ENCODE measurements at places on chromosomes 11 and 22.

DNA sequence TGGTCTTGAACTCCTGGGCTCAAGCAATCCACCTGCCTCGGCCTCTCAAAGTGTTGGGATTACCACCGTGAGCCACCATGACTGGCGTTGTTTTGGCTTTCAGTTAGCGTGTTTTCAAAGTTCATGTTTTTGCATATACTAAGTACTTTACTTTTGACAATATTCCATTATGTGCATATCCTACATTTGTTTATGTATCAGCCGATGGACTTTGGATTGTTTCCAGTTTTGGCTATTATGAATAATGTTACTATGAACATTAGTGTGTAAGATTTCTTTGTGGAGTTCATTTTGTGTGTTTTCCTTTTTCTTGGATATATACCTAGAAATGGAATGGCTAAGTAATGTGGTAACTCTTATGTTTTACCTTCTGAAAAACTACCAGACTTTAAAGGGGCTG is 9.9 kb downstream of the CSTF3 start:
- no peak for ATAC-seq

GRCh38 chr11:106827687-106828086 is 190.6 kb downstream of the GUCY1A2 start:
- ATAC-seq: no peak

DNA sequence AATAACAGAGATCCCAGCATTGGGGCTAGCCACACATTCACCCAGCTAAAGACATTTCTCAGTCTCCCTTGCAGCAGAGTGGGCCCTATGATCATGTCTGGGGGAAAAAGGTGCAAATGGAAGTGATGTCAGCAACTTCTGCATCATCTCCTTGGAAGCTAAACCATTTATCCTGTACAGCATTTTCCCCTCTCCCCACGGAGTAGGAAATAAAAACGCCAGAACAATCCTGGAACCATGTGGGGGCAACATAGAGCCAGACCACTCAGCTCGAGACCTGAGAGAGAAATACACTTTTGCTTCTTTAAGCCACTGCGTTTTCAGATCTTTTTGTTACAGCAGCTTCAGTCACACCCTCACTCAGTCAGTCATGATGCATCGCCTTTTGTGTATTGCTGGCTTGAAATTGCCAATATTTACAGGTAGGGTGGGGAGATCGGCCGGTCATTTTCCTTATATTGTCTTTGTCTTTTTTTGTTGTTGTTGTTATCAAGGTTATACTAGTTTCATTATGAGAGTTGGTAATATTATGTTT is 9.1 kb upstream of the RAC2 start:
- ATAC-seq: no peak

DNA sequence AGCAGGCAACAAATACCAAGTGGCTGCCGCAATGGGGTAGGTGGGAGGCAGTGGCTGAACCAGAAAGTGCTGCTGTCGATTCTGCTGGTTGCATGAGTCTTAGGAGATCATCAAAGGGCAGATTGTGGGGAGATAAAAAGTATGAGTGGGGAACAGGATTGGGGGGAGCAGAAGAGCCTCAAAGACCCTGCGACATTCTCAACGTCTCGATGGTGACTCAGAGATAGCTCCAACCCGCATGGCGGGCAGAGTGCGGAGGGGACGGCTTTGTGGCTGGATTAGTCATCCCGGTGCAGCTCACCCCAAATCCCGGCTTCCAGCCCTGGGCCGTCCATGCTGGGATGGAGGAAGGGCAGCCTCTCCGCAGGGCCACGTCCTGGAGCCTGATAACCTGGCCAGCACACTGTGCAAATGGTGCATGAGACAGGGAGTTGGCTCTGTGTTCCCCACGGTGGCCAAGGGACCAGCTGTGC is 11.6 kb upstream of the RTN4R start:
- ATAC-seq: no peak
